ENCODE measurements at places on chromosomes 6 and 20.

GRCh38 chr20:61331543-61331942 is 79.5 kb downstream of the CDH4 start:
- no peak overlapping the region for H3K4me3 ChIP-seq
- H3K36me3 ChIP-seq = no peaks in the 10 kb centered on the region
- no peak overlapping the region for H3K27ac ChIP-seq
- DNase-seq = no peak
- no peaks in the 10 kb centered on the region for H3K27me3 ChIP-seq
- H3K4me1 ChIP-seq = no peaks in the 10 kb centered on the region

GRCh38 chr20:50210066-50210619 is 19.5 kb downstream of the CEBPB start:
- no peak overlapping the region for H3K4me3 ChIP-seq
- DNase-seq = no peak

DNA sequence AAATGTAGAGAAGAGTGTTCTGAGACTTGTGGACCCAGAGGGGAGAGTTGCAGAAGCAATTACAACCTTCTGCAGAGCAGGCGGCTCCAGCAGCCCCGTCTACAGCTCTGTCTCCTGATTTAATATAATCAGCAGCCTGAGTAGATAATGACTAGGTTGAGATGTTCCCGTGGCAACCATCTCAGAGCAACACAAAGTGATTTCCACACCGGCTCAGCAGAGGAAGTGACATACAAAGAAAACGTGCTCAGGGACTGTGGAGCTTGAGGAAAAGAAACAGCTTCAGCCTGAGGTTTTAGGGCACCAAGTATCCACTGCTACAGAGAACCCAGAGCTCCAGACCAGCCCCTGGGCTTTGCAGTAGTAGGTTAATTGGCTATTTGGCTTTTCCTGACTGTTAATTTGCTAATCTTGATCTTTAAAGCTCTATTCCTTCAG is 136.4 kb downstream of the MTFR2 start:
- H3K36me3 ChIP-seq = peaks cover 4% of the 10 kb centered on the region
- no peak overlapping the region for H3K27ac ChIP-seq
- H3K4me3 ChIP-seq = no peak overlapping the region

GRCh38 chr20:61647702-61648101 is 395.6 kb downstream of the CDH4 start:
- H3K4me1 ChIP-seq = no peaks in the 10 kb centered on the region
- no peaks in the 10 kb centered on the region for H3K27me3 ChIP-seq
- DNase-seq = no peak
- peaks cover 3% of the 10 kb centered on the region for H3K36me3 ChIP-seq
- no peak overlapping the region for H3K4me3 ChIP-seq

GRCh38 chr20:58698741-58699622 is 6.4 kb downstream of the NPEPL1 start:
- no peaks in the 10 kb centered on the region for H3K27me3 ChIP-seq
- no peaks in the 10 kb centered on the region for H3K4me1 ChIP-seq
- H3K27ac ChIP-seq = no peak overlapping the region
- no peak for DNase-seq

GRCh38 chr6:127222418-127222817 is 44.2 kb upstream of the RNF146 start:
- H3K4me3 ChIP-seq = no peak overlapping the region
- no peak overlapping the region for H3K27ac ChIP-seq
- H3K27me3 ChIP-seq = peaks cover 11% of the 10 kb centered on the region
- H3K4me1 ChIP-seq = no peaks in the 10 kb centered on the region

GRCh38 chr6:151058021-151058733 is 181.6 kb upstream of the AKAP12 start:
- H3K4me1 ChIP-seq = no peaks in the 10 kb centered on the region
- no peak overlapping the region for H3K27ac ChIP-seq
- H3K27me3 ChIP-seq = no peaks in the 10 kb centered on the region
- DNase-seq = no peak

All from memory B cell (primary cell).